ENCODE measurements at places on chromosomes 1 and 21.

GRCh38 chr1:213303286-213303685 is 252.2 kb downstream of the RPS6KC1 start:
- DNase-seq, result no peak

DNA sequence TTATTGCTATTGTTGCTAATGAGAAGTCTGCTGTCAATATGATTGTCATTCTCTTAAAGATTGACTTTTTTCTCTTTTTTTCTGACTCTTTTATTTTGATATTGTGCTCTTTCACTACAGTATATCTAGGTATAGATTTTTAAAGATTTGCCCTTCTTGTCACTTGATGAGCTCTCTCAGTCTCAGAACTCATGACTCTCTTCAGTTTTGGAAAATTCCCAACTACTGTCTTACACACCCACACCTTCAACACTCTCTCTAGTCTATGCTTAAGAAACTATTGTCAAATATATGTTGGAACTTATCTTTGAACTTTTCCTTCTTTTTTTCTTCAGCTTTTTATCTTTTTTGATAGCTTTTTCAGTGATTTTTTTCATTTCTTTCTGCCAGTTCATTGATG is 50.6 kb downstream of the LMO4 start:
- no peak for DNase-seq

DNA sequence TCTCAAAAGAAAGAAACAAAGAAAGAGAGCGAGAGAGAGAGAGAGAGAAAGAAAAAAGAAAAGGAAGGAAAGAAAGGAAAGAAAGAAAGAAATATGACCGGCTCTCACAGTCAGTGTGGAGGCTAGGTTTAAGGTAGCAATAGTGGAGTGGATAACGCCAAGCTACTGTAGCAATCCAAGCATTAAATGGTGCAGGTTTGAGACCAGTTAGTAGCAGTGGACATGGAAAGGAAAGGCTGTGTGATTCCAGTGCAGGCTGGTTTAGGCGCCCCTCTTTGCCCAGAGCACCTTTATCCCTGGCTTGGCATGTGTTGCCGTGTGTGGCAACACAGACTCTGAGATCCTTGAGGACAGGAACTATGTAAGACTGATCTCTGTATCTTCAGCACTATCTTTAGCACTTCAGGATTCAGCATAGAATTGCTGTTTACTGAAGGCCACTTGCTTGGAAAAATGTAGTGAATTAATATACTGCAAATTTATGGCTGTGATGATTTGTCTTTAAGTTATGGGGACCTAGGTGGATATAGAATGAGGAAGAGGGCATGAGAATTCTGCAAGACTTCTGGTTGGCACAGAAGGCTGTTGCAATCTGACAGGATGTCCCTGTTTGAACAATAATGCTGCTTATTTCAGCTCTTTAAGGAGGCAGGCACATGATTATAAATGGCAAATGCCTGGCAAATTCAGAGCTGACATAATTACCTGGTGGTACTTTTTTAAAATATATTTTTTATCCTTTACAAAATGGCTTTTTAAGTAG is 10.8 kb upstream of the OSBPL9 start:
- no peak for DNase-seq

- DNase-seq, result no peak
Observed at GRCh38 chr1:29344336-29344735, 108.0 kb downstream of the PTPRU start.

- no peak for DNase-seq
Observed at GRCh38 chr1:53651356-53651755, 87.6 kb downstream of the GLIS1 start.

- DNase-seq, result no peak
Observed at GRCh38 chr1:84402060-84402459, 3.8 kb downstream of the DNASE2B start.

GRCh38 chr1:168531615-168532345 is 12.0 kb downstream of the XCL2 start:
- DNase-seq, result no peak

DNA sequence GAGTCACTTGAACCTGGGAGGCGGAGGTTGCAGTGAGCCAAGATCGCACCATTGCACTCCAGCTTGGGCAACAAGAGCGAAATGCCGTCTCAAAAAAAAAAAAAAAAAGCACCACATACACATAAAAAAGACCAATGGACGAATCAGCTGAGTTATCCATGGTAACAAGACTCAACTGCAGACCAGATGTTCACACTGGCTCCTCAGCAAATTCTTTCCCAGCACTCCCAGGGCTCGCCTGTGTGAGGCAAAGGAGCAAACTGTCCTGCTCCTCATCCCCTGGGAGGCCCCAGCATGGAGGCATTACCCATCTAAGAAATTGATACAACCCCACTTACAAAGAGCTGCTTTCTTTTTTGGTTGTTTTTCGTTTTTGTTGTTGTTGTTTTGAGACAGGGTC is 3.1 kb downstream of the TMEM234 start:
- no peak for DNase-seq

GRCh38 chr1:6960291-6960811 is 175.1 kb downstream of the CAMTA1 start:
- no peak for DNase-seq

- DNase-seq, result no peak
Observed at GRCh38 chr1:185338719-185339622, 21.9 kb upstream of the IVNS1ABP start.
